ENCODE measurements at places on chromosomes 2 and 18.

GRCh38 chr2:120394764-120395163, 48.8 kb downstream of the INHBB start:
- DNase-seq, result no peak

DNA sequence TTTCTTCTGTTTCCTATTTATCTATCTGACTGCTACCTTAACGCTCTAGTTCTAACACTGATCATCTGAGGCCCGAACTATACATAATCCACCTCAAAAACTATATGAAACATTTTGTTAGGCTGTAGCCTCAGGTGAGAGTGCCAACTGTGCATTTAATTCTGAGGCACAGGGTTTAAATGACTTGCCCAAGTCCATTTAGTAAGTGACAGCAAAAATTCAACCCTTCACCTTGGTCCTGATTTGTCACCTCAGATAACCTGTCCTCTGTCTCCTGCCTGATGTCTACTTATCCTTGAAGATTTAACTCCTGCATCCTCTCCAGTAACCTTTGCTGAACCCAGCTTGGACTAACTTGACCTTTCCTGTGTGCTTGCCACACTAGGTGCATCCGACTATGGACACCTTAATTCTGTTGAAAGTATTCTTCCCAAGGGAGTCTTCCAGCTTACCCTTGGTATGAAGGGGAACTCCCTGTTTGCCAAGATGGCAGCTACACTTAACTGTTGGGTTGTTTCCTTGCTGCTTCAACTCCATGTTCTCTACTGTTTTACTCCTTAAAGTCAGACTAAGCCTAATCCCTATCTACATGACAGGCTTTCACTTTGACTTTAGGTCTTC, 23.5 kb downstream of the CD302 start:
- no peak for DNase-seq

DNA sequence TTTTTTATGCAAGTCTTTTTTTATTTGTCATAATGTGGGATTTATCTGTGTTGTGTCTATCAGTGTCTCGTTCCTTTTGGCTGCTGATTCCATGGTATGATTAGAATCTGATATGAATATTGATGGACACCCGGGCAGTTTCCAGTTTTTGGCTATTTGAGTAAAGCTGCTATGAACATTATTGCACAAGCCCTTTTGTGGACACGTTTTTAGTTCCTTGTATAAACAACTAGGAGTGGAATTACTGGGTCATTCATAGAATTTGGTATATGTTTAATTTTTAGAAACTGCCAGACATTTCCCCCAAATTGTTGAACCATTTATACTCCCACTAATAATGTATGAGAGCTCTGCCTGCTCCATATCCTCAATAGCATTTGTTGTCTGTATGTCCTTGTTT, 26.6 kb downstream of the HK2 start:
- no peak for DNase-seq

GRCh38 chr2:41717839-41718238, 330.0 kb upstream of the PKDCC start:
- DNase-seq, result no peak

- DNase-seq, result no peak
These were observed 185.5 kb downstream of the CDH2 start for GRCh38 chr18:27991391-27991790.

GRCh38 chr2:203774760-203775159, 68.3 kb downstream of the CD28 start:
- DNase-seq, result no peak
